ENCODE measurements at places on chromosomes 12 and 14.

DNA sequence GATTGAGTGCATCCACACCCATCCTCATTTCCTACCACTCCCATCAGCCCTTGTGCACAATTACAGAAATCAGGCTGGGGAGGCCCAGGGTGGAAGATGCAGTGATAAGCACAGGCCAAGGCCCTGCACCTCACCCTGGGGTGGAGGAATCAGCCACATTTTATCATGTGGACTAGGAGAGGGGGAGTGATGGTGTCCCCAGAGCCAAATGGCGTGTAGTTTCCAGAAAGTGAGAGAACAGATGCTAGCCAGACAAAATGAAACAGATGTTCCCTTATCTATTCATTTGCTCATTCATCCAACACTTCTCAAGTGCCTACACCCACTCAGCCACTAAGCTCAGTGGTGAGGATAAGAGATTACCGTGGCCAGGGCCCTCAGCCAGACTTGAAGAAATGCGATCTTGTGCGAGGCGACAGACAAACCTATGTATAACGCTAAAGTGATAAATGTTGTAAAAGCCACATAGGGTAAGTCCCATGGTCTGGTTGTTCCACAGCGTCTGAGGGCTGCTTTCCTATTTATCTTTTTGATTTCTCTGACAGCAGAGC lies 93.6 kb downstream of the STAB2 start:
- DNase-seq: peak; percentile 95

DNA sequence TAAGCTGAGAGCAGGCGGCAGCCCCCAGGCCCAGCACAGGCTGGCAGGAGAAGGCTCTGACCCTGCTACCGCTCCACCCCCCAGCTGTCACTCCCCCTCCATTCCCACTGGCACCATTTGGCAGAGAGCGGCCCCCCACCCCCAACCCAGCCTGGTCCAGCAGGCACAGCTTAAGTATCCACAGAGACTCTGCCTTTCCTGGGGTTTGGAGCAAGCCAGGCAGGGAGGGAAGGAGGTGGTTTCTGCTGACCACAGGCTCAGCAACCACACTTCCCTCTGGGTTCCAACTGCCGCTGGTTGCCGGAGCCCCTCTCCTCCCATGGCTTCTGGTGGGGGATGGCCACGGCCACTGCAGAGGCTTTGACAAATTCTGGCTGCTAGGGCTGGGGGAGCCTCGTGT lies 30.5 kb upstream of the CCND2 start:
- no peak for DNase-seq

DNA sequence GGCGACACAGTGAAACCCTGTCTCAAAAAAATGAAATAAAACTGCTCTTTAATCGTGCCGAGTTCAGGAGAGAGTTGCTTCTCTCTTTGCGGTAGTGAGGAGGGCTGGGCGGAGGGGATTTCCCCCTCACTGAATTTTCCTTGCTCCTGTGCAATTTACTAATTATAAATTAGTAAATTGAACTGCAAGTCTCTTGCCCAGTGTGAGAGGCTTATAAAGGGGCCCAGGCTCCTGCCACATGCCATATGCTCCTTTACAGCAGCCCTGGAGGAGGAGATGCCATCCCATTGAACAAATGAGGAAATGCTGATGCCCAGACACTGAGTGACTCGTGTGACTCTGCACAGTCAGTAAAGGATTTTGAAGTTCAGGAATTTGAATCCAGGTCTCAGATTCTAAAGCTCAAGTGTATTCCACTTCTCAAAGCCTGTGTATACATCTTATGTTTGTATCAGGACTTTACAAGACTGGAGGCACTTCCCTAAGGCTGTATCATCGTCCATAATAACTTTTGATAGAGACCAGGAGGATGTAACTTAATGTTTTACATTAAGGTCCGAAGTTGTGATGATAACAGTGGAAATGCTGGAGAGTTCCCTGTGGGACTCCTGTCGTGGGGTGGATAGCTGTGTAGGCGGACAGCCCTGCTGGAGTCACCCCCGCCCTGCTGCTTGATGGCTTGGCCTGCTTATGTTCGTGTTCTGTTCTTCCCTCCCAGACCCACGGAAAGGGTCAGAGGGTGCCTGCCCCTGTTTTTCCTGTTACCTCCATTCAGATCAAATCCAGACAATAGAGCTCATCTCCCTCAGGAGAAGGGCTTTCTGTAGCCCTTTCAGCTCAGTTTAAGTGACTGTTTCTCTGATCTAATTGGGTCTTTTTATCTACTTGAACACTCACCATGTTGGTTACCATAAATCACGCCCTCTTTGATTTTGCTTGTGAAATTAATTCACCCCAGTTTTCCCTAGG lies 13.9 kb downstream of the PELI2 start:
- DNase-seq: no peak

GRCh38 chr12:51823875-51824565 lies 24.5 kb downstream of the FIGNL2 start:
- peak; percentile 78 for DNase-seq

GRCh38 chr14:78950649-78951048 lies 780.5 kb downstream of the NRXN3 start:
- peak; percentile 41 for DNase-seq

DNA sequence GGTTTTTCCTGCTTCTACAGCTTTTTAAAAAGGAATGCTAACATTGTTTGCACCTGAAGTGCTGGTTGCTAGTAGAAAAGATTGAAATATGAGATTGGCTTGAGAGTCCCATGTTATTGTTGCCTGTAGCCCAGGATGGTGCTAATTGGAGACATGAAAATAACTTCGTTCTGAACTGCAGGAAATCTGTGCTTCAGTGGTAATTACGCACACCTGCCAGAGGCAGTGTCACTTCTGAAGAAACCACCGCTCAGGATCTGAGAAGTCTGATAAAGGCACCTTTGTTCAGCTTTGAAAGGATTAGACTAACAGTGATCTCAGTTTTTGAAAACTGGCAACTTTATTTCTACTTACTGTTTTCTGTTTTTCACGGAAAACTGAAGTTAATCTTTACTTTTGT lies 15.5 kb upstream of the ATP6V0A2 start:
- no peak for DNase-seq

- no peak for DNase-seq
Measured at GRCh38 chr12:72246370-72246769, 25.8 kb upstream of the TRHDE start.

- DNase-seq: no peak
Measured at GRCh38 chr14:100832311-100832960, 6.5 kb downstream of the MEG3 start.

- DNase-seq: peak; percentile 22
Measured at GRCh38 chr12:67482751-67483661, 165.5 kb upstream of the DYRK2 start.

GRCh38 chr14:54253195-54253947 lies 143.4 kb upstream of the CDKN3 start:
- peak; percentile 85 for DNase-seq

GRCh38 chr12:47943623-47944340 lies 19.6 kb upstream of the TMEM106C start:
- no peak for DNase-seq

DNA sequence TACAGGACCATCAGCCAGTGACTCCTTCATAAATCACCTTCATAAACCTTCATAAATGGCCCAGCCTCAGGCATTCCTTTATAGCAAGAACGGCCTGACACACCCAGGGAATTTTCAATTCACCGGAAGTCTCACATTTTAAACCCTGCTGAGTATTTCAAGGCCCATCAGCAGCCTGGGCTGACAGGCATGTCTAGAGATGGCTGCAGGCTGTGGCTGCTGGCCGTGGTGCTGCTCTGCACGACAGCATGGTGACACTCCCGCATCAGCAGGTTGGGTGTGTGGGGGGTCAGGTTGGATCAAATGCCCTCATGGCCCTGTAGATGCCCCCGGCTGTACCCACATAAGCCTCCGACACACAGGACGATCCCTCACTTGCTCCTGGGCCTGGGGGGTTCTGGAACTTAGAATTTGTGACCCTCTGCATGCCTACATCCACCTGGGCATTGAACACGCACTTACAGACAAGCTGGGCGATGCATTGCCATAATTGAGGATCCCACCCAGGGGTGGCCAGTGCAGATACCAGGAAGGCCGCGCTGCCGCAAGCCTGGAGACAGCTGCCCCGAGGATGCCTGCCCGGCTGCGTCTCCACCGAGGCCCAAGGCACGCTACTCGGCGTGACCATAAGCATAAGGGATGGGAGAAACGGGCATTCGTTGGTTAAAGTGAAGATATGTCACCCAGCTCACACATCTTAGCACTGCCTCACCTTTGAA lies 124.3 kb downstream of the PIWIL1 start:
- no peak for DNase-seq

DNA sequence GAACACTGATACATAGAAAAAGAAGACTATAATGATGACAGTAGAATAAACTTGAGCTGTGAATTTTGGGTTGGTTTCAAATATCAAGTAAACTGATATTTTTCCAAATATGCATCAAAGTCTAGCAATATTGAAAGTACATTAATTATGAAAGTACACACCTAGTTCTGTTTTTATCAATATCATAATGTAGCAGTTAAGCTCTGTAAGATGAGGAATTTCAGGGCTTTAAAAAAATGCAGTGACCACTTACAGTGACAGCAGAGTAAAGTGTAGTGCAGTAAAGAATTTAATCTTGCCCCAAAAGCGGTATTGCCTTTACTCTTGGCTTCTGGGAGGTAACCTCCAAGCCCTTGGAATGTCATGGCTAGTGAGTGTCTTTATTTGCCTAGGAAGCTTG lies 102.9 kb upstream of the ABCD2 start:
- no peak for DNase-seq

DNA sequence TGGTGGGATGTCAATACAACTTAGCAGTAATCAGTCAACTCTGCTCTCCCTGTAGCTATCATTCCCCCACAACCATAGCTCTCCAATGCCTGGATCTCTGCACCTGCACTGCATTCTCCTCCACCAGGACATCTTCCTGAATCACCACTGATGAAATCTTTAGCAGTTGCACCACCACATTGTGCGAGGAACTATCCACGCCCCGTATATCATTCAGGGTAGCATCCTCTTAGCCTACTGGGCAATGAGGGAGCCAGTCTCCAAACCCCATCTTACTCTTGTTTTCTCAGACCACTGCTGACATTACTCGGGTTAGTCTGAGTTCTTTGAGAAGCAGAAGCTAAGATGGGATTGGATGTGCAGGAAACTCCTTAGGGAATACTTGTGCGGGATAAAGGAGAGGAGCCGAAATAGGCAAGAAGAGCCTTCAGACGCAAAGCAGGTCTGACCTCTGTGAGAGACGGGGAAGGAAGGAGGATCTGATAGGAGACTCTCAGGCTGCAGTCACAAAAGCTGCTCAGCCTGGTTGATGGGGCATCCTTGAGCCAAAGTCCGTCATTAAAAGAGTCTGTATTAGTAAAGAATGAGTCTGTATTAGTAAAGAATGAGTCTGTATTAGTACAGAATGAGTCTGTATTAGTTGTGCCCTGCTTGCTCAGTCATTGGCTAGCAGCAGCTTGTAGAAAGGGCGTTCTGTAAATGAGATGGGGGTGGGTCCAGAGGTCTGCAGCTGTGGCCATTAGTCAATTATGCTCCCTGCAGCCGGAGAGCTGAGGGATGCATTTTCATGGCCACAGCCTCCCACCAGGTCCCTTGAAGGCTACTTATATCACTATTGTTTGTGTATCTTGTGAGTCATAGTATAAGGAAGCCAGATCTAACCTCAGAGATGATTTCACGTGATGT lies 49.6 kb upstream of the RASSF3 start:
- DNase-seq: peak; percentile 95

GRCh38 chr12:52399756-52400155 lies 6.4 kb downstream of the KRT82 start:
- DNase-seq: no peak

DNA sequence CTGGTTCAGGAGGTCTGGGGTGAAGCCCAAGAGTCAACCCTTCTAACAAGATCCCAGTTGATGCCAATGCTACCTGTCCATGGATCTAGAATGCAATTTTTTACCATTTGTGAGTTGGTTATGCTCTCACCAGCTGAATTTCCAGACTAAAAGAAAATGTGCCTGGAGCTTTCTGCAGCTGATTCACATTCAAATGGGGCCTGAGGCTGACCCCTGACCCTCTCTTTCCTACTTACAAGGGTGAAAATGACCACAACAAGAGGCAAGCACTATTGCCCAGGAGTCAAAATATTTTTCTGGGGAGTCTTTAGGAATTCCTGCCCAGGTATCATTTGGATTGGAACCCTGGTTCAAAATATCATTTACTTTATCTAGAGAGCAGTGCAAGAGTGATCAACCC lies 159.1 kb downstream of the SAMD4A start:
- DNase-seq: no peak

GRCh38 chr14:63322897-63323573 lies 4.3 kb upstream of the GPHB5 start:
- DNase-seq: no peak

DNA sequence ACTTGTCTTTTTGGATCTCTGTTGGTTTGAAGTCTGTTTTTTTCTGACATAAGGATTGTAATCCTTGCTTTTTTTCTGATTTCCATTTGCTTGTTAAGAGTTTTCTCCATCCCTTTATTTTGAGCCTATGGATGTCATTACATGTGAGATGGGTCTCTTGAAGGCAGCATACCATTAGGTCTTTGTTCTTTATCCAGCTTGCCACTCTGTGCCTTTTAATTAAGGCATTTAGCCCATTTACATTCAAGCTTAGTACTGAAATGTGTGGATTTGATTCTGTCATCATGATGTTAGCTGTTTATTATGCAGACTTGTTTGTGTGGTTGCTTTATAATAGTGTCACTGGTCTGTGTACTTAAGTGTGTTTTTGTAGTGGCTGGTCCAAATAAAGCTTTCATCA lies 100.0 kb downstream of the CCDC91 start:
- DNase-seq: no peak

- no peak for DNase-seq
Measured at GRCh38 chr14:104558231-104559027, 21.1 kb upstream of the C14orf180 start.

DNA sequence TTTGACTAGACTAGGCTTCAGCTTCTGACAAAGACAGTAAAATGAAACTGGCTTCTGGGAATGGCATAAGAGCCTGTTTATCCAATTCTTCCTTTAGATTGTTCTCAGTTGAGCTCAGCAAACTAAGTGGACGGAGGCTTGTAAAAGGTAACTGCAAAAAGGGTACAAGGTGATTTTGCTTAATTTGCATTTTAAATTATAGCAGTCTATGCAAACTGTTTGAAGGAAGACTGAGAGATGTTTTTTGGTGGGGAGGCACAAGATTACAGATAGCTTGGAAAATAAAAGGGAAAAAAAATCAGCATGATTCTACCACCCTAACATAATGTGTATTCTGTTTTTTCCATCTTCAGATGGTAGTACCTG lies 5.0 kb downstream of the SUSD6 start:
- no peak for DNase-seq

DNA sequence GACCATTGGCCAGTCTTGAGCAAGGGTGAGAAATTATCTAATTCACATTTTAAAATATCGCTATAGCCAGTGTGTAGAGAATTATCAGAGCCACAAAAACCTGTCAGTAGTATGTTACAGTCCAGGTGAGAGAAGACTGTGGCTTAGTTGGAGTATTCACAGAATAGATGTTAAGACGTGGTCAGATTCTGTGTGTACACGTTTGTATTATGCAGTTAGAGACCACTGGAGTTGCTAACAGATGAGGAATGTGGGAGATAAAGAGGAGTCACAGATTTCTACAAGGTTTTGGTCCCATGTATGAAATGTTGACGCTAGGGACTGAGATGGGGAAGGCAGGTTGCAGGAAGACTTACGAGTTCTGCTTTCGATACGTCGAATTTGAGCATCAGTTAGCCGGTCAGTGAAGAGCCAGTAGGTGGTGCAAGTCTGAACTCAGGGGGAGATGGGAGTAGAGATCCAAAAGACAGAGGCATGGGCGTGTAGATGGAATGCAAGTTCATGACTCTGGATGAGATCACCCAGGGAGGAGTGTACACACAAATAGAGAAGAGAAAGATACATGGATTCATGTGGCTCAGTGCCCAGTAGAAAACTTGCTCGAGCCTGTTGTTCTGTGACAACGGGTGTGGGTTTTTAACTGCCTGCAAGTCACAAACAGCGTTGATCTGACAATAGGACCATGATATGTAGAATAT lies 114.8 kb upstream of the FLRT2 start:
- peak; percentile 97 for DNase-seq

All from fibroblast of the aortic adventitia (primary cell).